ENCODE measurements at places on chromosomes 7 and 10.

- no peak for DNase-seq
Measured at GRCh38 chr7:22849662-22850061, 27.0 kb upstream of the TOMM7 start.

GRCh38 chr10:75971402-75972211, 540.2 kb downstream of the LRMDA start:
- DNase-seq, result no peak

GRCh38 chr10:103839519-103839871, 15.9 kb downstream of the SH3PXD2A start:
- no peak for DNase-seq

- DNase-seq, result no peak
Measured at GRCh38 chr7:158815083-158815799, 14.1 kb downstream of the ESYT2 start.

GRCh38 chr7:4207011-4207410, 475.1 kb upstream of the FOXK1 start:
- no peak for DNase-seq

DNA sequence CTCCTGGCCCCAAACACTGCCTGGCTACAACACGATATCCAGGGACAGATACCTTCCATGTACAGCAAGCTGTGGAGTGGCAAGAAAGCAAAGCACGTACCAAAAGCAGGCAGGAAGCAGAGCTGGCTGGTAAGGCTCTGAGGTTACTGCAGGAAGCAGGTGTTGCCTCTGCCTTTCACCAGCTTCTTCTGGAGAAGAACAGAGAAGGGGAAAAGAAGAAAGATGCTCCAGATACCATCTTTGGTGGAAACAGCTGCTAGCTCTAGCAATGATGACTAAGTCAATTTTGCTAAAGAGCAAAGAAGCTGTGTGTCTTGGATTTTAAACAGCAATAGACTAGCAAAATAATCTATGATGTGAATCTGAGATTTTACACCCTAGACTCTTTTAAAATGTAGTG, 34.9 kb upstream of the PRSS1 start:
- no peak for DNase-seq

DNA sequence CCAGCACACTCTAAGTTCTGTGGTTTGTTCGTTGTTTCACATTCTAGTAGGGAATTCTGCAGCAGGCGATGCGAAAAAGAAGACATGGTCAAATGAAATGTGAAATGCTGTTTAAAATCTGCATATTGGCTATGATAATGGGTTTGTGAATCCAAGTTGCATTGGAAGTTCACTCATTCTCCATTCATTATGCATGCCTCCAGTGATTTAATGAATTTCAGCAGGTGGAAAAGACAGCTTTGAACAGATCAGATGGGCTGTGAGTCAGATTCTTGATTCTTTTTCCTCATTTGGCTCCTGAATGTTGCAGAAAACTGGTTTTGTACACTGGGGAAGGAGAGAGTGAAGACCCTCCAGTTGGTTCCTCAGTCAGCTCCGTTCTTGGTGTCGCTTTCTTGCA, 52.1 kb downstream of the PNLIPRP2 start:
- DNase-seq, result no peak

DNA sequence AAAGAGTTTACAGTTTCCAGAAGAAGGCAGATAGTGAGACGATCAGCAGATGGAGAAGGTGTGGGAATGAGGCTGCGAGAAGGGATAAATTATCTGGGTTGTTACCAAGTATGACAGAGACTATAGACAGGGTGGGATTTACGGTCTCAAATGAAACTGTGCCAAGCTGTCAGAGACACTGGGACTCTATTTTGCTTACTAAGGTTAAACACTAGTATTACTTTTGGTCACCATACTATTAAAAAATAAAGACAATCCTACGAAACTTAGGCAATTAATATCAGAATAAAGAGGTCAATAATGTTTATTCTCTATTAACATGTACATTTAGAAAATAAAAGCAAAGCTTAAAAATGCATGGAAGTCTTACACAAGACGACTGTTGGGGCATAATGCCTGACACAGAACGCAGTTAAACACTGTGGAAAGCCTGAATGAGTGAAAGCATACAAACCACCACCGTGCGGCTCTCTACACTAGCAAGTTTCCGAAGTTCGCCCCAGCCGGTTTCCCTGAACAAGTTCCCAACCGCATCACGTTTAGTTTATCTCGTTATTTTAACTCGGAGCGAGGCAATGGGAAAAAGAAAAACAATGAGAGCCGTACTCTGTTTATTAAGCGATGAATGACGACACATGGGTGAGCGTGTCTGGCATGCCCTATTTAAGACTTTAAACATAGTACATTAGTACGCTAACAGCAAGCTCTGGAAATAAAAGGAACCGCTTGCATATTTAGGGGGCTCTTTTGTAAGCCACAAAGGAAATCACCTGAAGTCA, 909 bp upstream of the CC2D2B start:
- DNase-seq, result no peak

DNA sequence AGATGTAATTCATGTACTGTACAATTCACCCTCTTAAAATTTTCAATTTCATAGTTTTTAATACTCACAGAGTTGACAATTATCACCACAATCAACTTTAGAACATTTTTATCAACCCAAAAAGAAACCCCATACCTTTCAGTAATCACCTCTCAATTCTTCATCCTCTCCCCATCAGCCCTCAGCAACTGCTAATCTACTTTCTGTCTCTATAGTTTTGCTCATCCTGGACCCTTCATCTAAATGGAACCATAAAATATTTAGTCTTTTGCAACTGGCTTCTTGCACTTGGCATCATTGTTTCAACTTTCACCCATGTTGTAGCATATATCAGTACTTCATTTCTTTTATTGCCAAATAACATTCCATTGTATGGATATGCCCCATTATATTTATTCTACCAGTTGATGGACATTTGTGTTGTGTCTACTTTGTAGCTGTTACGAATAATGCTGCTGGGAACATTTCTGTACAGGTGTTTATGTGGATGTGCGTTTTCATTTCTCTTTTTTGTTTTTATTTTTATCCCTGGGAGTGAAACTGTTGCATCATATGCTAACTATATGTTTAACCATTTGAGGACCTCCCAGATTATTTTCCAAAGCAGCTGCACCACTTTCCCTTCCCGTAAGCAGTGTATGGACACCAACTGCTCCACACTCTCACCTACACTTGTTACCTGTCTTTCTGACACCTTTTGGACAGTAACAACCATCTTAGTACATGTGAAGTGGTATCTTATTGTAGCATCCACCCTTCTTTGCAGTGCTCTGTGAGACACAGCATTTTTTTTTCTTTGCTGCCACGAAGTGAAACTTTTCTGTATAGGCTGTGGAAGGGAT, 65.4 kb upstream of the APBB1IP start:
- no peak for DNase-seq

All from activated CD4-positive, alpha-beta T cell treated with anti-CD3 and anti-CD28 coated beads for 1 hour (primary cell).